ENCODE measurements at places on chromosomes 6 and 20. TPM values are rescaled to one million over a fixed set of nuclear protein-coding genes. Genes with fewer than 3 reads are reported as not detected.

DNA sequence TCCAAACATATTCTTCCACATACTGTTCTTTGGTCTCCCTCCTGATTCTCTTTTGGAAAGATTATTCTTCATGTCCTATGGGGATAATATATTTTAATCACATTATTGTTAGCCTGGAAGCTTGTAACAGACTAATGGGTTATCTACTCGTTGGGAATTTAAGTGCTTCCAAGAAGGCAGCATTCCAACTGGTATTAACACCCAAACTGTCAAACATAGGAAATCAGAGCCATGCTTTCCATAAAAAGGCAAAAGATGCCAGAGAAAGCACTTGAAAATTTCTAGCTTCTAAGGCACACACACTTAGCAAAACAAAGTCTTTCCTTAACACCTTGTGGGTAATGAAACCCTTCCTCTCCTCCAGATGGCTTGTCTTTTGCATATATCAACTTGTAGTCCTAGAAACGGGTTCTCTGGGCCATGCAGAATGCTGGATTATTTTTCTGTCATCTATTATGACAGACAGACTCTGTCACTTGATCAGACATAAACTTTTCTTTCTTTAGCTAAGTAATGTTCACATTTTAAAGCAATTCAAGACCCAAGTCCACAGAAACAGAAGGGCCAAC lies 41.5 kb downstream of the B4GALT5 start:
- DNase-seq: no peak

- no peak for DNase-seq
Measured at GRCh38 chr6:109347779-109348178, 34.5 kb downstream of the CD164 start.

DNA sequence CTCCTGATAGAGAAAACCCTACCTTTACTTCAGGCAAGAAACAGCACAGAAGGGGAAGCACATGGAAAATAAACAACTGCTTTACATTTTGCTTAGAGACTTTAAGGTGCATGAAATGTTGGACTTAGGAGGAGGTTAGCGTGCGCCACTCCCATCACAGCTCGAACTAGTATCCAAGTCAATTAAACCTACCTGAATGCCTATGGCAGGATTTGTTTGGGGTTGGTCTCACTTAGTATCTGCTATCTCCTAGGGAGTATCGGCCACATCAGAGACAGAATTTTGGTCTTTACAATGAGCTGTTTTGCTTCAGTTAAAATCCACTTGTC lies 12.0 kb downstream of the CYP24A1 start:
- DNase-seq: no peak

DNA sequence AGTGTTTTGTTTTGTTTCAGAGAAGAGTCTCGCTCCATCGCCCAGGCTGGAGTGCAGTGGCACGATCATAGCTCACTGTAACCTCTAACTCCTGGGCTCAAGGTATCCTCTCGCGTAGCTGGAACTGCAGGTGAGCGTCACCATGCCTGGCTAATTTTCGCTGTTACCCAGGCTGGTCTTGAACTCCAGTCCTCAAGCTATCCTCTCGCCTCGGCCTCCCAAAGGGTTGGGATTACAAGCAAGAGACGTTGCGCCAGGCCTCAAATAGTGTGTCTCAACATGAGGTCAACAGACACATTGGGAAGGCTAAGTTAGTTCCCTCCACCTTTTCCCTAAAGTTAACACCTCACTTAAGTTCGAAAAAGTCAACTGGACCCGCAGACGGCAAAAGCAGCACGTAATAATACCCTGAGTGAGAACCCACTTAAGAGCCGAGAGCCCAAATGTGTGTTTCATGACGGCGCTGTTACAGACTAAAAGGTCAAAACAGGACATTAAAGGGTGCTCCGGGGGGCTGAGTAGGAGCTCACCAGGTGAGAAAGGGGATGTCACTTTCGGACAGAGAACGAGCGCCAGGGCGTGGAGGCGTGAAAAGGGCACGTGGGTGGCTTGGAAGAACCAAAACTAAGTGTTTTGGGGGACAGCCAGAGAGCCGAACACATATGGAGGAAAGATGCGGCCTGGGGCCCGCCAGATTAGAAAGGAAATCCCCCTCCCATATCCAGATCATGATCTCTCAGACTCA lies 499 bp downstream of the TTI1 start:
- DNase-seq: no peak

DNA sequence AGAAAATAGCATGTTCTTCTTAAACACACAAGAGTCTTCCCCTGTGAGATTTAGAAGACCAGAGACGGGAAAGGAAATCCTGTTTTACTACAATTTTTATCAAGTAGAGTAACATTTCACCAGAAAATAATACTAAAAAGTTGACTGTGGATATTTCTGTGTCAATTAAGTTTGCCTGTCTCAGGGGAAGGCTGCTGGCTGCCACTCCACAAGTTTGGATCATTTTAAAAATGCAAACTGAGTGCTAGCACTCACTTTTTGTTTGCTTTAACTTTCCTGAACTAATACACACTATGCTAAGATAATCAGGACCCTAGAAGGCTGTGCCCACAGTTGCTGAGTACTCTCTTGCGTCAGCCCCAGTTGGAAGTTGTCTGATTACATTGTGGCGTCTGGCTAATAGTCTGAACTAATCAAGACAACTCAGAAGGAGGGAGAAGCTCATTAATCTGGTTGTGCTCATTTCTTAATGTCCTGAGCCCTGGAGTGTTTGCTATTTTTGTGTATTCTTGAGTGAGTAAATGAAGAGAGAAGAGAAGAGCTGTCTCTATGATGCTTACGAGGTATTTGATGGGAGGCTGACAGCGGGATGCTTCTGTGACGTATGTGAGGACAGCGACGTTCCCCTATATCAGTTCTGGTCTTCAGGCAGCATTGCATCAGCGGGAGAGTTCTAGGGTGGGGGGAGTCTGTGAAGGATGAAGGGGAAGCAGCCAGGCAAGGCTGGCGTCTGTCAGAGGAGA lies 664.2 kb downstream of the QKI start:
- DNase-seq: no peak

DNA sequence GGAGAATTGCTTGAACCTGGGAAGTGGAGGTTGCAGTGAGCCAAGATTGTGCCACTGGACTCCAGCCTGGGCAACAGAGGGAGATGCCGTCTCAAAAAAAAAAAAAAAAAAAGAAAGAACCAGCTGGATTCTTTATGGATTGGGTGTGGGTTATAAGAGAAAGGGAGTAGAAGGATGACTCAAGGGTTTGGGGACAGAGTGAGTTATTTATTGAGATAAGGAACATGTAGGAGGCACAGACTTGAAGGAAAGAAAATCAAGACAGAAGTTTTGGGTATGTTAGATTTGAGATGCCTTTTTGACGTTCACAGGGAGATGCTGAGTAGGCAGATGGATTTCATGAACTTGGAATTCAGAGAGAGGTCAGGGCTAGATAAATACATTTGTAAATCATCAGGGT lies 47.6 kb downstream of the KIZ start:
- no peak for DNase-seq

Gene TFAP2C
- not detected for total RNA-seq

Gene ANGPT4
- total RNA-seq: not detected

Gene MRAP2
- not detected for total RNA-seq

Gene HUS1B
- total RNA-seq: 1.5 TPM

Gene PERP
- total RNA-seq: 8.7 TPM
